ENCODE measurements at places on chromosomes 13 and 19. TPM values are rescaled to one million over a fixed set of nuclear protein-coding genes. Genes with fewer than 3 reads are reported as not detected.
A peak's percentile ranks its signal among the peaks of the same experiment; 100 is the strongest.

The LILRB2 gene
- not detected for total RNA-seq

The IGSF23 gene
- total RNA-seq: not detected

The ZNF560 gene
- total RNA-seq: 5.8 TPM

The NUCB1 gene
- total RNA-seq: 153 TPM

The PTH2 gene
- total RNA-seq: 1.7 TPM

The SIGLECL1 gene
- not detected for total RNA-seq

The ZNF91 gene
- total RNA-seq: 36.5 TPM

GRCh38 chr13:34847766-34848165, 94.3 kb upstream of the NBEA start:
- DNase-seq: no peak

DNA sequence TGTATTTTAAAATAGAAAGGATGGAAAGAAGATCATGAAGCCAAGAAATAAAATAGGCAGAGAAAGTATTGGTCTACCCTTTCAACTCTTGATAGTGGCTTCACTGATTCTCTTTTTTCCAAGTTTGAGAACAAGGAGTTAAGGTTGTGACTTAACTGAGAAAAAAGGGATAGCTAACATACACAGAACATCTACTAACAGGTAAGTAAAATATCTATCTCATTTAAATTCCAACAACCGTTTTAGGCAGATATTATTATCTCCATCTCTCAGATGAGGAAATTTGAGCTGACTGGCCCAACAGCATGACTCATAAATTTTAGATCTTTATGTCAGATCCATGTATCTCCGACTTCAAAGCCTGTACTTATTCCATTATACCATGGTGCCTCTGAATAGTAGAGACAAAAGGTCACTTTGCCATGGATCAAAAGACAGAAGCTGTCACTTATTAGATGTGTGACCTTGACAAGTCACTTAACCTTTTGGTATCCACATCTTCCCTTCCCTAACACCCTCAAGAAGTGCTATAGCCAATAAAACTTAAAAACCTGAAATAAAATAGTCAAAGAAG, 152.1 kb downstream of the DACH1 start:
- no peak for DNase-seq

- no peak for DNase-seq
Observed at GRCh38 chr19:46618670-46619231, 6.1 kb downstream of the PTGIR start.

GRCh38 chr19:54415208-54415900, at the start of gene TTYH1:
TTYH1 (plus strand) TSS chr19:54415464; CDS start chr19:54415553, 89 bp downstream.
- peak; percentile 77 for DNase-seq

DNA sequence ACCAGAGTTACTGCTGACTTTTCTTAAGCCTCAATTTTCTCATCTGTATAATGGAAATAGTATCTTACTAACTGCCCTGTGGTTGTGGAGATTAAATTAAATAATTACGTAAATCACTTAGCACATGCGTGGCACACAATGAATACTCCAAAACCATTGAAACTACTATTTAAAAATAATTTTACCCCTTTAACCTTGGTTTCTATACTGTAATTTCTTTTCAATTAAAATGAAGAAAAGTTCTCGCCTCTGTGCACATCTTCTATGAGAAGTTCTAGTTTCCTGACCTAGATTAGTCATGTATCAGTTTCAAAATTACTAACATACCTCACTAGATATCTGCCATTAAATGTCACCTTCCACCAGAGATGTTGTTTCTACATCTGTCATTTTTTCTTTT, 5.7 kb downstream of the SLITRK1 start:
- no peak for DNase-seq

DNA sequence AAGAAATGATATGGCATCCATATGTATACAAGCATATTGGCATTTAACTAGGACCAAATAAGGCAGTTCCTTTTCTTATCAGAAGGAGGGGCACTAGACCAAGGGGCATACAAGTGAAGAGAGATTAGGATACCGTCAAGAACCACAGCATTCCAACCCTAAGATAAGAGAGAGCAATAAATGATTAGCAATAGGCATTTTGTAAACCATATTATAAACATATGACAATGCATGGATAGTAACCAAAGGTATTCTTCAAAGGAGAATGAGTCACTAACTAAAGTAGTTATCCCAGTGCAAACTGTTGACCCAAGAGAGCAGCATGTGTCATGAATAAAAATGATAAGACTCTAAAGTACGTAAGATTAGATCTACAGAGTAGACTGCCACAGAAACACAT, 500.9 kb upstream of the HTR2A start:
- DNase-seq: no peak

- DNase-seq: no peak
Observed at GRCh38 chr13:46906405-46906804, 9.6 kb upstream of the HTR2A start.

- no peak for DNase-seq
Observed at GRCh38 chr19:41848666-41849065, 3.8 kb downstream of the DMRTC2 start.

DNA sequence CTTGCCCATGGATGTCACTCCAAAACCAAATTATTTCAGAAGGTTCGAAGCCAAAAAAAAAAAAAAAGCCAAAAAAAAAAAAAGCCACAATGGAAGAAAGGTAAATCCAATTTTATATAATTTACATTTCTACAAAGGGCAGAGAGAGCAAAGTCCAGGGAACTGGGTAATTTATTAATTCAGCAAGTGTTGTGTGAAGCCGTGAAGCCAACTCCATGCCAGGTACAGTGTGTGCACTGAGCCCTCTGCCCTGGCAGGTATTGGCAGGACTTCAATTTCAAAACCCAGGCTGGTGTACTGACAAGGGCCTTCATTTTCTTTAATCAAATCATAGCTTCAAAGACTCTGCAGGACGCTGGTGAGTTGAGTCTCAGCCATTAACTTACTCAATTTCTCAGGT, 5.5 kb upstream of the RFPL4A start:
- no peak for DNase-seq

- no peak for DNase-seq
Observed at GRCh38 chr19:55491546-55492360, 3.5 kb downstream of the SSC5D start.

GRCh38 chr19:7480970-7481255, 7.9 kb downstream of the PEX11G start:
- DNase-seq: no peak

- no peak for DNase-seq
Observed at GRCh38 chr13:73278186-73278585, 219.4 kb downstream of the KLF5 start.

DNA sequence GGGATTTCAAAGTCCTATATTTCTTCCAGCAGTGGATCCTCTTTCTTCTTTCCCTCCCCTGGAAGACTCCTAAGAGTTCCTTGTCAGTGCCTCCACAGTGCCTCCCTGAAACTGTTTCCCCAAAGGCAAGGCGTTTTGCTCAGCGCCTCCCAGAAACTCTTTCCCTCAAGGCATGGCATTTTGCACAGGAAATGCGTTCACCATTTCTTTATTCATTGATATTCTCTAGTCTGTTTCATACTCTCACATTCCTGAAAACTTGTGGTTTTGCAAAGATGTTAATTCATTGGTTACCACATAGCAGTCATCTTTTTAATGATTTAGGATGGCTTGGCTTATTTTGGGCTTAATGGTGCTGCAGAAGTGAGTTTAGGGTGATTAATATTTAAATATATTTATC, 177.3 kb upstream of the SLC10A2 start:
- no peak for DNase-seq

- no peak for DNase-seq
Observed at GRCh38 chr19:8257052-8257443, 47.9 kb downstream of the CERS4 start.

DNA sequence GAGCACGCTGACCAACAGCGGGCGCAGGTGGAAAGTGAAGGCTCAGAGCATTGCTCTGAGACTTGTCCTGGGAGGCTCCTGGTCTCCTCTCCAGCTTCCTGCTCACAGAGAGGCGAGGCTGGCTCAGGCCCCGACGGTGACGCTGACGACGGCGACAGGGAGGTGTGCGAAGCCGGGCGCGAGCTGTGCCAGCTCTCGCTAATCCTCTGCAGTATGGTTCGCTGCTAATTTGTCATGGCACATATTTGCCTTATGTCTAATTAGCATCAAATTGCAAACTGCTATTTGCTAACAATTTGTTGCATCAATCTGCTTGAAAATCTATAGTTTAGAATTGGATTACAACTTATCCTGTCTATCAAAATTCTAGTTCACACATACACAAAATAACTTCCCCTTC, 469.8 kb upstream of the ZNF507 start:
- no peak for DNase-seq

DNA sequence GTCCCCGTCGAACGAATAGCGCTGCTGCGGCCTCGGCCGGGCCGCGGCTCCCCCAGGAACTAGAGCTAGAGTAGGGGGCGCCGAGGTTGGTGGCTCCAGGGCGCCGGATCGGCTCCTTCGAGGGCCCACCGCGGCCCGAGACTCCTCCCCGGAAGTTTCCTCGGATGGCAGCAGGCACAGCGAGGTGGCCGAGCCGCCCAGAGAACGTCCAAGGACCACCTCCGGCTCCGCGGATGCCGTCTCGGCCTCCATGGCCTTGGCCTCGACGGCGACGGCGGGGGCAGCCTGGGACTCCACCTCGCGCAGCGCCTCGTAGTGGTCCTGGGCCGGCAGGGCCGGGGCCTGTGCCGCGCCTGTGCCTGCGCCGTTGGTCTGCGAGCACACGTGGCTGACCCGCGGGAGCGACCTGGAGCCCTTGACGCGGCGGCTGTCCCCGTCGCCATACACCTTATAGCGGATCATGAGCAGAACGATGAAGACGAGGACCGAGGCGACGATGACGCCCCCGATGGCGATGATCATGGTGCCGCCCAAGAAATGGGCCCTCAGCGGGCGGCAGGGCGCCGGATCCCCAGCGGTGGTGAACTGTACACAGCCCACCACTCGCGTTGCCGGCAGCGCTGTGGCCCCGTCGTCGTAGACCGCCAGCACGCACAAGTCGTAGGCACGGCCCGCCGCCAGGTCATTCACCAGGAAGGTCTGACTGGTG, 11.8 kb downstream of the IFNL1 start:
- peak; percentile 66 for DNase-seq

DNA sequence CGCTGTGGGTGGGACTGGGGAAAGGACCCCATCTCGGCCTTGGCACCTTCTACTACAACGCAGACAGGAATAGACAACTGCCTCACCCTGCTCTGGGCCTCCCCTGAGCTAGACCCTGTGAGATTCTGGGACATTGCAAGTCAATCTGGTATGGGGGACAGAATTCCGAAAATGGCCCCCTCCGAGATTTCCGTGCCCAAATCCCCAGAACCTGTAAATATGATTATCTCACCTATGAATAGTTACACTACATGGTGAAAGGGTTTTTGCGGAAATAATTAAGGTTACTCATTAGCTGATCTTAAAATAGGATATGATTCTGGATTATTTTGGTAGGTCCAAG, 618 bp upstream of the ZBTB45 start:
- no peak for DNase-seq

DNA sequence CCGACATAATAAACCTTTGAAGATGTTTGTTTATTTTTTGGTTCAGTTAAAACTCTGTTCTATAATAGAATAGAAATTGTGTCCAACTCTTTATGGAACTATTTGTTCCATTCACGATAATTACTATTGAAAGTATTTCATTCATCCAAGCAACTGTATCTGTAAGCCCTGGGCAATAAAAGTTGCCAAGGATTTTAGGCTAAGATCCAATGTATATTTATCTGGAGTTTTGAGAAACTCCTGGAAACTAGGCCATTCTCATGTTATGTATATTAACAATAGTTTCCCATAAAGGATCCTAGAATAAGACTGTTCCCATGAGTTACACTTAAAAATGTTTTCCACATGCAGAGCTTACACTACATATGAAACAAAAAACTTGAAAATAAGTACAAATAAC, 261.6 kb downstream of the SLITRK6 start:
- DNase-seq: no peak

- no peak for DNase-seq
Observed at GRCh38 chr19:54133312-54133956, 4.1 kb upstream of the CNOT3 start.

DNA sequence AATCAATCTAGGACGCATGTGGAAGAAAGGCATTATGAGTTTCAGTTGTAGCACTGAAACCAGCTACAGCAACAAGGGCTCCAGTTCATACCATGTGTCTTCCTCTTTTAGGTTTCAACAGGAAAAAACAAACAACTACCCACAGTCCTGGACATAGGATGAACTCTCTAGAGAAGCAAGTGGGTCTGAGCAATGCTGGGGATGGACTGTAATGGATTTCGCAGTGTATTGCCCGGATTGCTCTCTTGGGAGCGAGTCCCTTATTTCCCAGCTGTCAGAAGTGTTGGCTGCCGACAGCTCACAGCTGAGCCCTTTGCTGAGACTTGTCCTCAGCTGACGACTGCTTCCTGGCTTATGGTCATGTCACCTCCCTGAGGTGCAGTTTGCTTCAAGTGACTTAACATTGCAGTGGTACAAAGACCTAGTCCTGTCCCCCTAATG, 12.1 kb upstream of the MYCBP2 start:
- no peak for DNase-seq

DNA sequence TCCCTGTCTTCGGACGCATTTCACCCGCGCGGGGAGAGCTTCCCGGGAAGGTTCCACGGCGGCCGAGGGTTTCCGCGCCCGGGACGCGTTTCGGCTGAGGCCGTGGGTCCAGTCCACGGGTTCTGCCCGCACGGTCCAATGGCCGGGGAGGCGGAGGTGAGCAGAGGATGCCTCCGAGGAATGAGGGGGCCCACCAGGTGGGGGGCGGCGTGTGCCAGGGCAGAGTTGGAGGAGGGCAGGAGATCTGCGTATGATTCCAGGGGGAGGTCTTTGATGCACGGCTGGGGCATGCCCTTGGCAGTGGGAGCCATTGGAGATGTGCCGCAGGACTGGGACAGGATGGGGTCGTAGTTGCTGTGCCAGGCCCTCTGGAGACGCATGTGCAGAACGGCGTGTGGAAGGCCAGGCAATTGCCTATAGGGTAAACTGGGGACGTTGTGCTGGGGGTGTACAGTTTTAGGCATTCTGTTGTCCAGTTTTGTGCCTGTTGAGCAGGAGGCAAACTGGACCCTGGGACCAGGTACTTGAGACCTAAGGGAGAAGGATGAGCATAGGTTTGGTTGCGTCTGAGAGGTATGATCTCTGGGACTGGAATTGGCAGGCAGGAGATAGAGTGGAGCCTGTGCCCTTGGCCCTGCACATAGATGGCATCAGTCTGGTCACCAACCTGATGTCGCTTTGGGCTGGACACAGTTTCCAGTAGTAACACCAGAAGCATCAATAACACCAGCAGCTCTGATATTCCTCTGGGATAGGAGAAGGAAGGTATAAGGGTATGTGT, 751 bp downstream of the ZNF584 start:
- peak; percentile 31 for DNase-seq

- DNase-seq: peak; percentile 13
Observed at GRCh38 chr19:58154287-58154678, 3.7 kb upstream of the ZNF329 start.

GRCh38 chr19:58395220-58395978, at the start of gene RNF225:
RNF225 (plus strand) TSS chr19:58395656; CDS start chr19:58396090, 434 bp downstream.
- peak; percentile 59 for DNase-seq

Measured in WTC11 (cell line).